ENCODE measurements at places on chromosomes 16 and 17.

DNA sequence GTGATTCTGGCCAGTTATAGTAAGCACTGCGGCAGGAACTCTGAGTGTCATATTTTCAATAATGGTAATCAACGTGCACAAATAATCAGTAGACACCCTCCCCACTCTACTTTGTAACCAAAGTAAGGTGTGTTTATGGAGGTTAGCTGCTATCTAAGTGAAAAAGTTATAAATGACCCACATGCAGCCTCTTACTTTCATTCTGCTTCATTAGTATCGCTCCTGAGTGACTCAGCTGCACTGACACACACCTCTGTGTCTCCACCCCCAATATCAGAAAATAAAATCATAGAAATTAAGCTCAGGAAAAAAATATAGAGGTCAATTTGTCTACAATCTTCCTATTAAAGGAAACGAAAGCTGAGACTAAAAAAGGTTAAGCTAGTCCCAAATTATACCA lies 64.1 kb upstream of the TRAP1 start:
- H3K27me3 ChIP-seq, result no peaks in the 10 kb centered on the region
- no peak overlapping the region for H3K4me3 ChIP-seq
- no peak for DNase-seq
- H3K27ac ChIP-seq, result no peak overlapping the region
- peaks cover 3% of the 10 kb centered on the region for H3K4me1 ChIP-seq

GRCh38 chr16:78462288-78463208 lies 363.1 kb downstream of the WWOX start:
- H3K27me3 ChIP-seq, result no peaks in the 10 kb centered on the region
- peak overlapping the region; percentile 4 for H3K4me3 ChIP-seq
- H3K4me1 ChIP-seq, result no peaks in the 10 kb centered on the region
- H3K27ac ChIP-seq, result peak overlapping the region; percentile 6
- H3K36me3 ChIP-seq, result no peaks in the 10 kb centered on the region

DNA sequence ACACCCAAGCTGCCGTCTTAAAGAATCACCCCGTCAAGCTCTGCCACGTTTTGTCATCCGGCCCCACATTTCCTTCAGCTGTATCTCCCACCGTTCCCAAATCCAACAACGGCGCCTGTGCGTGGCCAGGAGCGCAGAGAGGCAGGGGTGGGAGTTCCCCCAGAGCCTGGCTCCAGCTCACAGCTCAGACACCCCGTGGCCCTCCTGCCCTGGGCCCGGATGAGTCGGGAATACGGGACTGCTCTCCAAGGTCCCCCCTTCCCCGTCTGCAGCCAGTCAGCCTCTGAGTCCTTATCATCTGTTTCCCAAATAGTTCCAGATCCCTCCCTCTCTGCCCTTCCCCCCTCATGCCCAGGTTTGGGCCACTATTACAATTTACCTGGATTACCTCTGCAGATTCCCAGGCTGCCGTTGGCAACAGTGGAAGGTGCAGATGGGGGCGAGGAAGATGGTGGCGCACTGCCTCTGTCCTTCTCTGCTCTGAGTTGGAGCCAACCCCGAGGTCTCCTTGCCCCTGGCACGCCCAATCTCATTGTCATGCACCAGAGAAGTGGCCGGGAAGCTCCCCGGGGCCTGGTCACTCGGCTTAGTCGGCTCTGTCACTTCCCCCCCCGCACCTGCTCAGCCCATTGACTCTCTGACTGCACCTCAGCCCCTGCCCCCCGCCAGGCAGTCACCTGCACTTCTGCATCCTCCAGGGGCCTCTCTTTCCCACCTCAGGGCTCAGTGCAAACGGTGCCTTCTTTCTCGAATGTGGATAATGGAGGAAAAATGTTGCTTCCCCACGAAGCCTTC lies 18.3 kb upstream of the RPTOR start:
- no peaks in the 10 kb centered on the region for H3K36me3 ChIP-seq
- H3K4me1 ChIP-seq, result no peaks in the 10 kb centered on the region
- no peak overlapping the region for H3K27ac ChIP-seq
- H3K27me3 ChIP-seq, result peaks cover 3% of the 10 kb centered on the region

DNA sequence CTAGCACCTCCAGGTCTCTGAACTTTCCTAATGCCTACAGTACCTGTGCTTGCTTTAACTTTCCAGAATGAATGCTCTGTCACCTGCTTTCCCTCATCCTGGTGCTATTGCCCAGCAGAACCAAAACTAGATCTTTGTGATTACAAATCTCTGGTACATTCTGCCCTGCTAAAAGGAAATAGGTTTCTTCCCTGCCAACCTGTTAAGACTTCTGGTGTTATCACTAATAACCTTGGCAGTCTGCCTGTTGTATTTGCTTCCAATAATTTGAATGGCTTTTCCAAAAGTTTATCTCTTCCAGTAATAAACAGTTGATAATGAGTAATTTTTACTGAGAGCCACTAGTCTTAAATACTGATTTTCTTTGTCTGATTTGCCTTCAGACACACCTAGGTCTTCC lies 15.4 kb downstream of the PDZD9 start:
- DNase-seq, result no peak
- H3K4me3 ChIP-seq, result no peak overlapping the region
- no peak overlapping the region for H3K27ac ChIP-seq
- H3K27me3 ChIP-seq, result no peaks in the 10 kb centered on the region

DNA sequence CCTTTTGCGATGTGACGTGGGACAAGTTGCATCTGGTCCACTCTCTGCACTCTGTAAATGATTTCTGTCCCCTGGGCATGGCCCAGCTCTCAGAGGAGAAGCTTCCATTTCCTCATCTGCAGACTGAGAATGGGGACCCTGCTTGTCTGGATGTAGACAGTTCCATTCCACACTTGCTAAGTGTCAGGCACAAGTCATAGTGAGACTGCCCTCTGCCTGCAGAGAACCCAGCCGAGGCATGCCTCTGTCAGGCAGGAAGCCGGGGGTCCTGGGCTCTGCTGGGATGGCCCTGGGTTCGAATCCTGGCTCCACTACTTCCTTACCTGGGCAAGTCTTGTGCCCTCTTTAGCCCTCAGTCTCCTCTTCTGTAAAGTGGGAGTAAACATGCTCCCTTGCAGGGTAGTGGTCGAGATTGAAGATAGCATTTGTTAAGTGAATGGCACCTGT lies 4.1 kb downstream of the MAP2K3 start:
- peaks cover 70% of the 10 kb centered on the region for H3K4me1 ChIP-seq
- no peak overlapping the region for H3K27ac ChIP-seq
- H3K36me3 ChIP-seq, result peaks cover 42% of the 10 kb centered on the region

DNA sequence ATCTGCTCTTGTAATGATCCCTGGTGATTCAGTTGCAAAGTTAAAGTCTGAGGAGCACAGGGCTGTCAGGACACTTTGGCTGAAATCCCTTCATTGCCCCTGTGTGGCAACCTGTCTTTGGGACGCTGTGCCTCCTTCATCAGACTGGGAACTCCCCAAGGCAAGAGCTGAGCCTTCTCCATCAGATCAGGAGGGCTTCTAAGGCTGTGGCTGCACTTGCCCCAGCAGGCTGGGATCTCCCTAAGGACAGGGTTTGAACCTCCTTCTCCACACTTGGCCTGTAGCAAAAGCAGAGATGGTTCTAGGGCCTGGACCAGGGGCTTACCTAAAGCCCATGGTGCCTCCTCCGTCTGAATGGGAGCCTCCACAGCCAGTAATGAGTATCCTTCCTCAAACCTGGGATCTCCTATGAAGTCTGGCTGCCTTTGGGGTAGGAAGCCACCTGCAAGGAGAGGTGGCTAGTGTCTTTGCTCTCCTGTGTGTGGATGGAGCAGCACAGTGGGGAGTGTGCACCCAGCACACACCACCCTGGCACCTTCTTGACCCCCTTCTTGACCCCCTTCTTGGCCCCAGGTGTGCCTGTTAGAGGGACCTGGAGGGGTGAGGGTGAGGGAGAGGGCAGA lies 79.0 kb upstream of the NKD1 start:
- no peak for DNase-seq
- H3K27ac ChIP-seq, result no peak overlapping the region
- no peaks in the 10 kb centered on the region for H3K27me3 ChIP-seq

DNA sequence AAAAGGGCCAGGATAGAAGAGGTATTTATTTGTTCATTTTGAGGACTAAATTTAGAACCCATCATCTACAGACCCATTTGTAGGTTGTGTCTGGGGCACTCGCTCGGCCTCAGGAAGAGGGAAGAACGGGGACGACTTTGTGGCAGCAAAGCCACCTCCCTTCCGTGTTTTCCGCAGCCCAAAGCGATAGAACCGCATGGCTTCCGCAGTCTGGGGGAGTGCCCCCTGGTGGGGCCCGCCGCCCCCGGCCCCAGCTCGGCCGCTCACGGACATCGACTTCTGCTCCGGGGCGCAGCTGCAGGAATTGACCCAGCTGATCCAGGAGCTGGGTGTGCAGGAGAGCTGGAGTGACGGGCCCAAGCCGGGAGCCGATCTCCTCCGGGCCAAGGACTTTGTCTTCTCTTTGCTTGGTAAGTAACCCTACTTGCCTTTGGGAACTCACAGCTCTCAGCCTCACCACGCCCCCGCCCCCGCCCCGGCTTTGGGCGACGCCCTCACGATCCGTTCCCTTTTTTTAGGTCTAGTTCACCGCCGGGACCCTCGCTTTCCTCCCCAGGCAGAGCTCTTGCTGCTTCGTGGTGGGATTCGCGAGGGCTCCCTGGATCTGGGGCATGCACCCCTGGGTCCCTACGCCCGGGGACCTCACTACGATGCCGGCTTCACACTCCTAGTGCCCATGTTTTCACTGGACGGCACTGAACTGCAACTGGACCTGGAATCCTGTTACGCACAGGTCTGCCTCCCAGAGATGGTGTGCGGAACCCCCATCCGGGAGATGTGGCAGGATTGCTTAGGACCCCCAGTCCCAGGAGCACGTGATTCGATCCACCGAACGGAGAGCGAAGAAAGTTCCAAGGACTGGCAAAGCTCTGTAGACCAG lies 681 bp downstream of the TMEM102 start:
- peaks cover 34% of the 10 kb centered on the region for H3K27me3 ChIP-seq
- H3K27ac ChIP-seq, result peak overlapping the region; percentile 33
- peak overlapping the region; percentile 47 for H3K4me3 ChIP-seq

GRCh38 chr16:50332599-50332998 lies 36.2 kb downstream of the BRD7 start:
- H3K27ac ChIP-seq, result no peak overlapping the region
- no peaks in the 10 kb centered on the region for H3K4me1 ChIP-seq
- H3K27me3 ChIP-seq, result no peaks in the 10 kb centered on the region
- no peak for DNase-seq
- H3K4me3 ChIP-seq, result no peak overlapping the region

GRCh38 chr17:29156781-29157180 lies 23.4 kb downstream of the MYO18A start:
- H3K27ac ChIP-seq, result peak overlapping the region; percentile 6
- peaks cover 27% of the 10 kb centered on the region for H3K36me3 ChIP-seq
- H3K4me3 ChIP-seq, result no peak overlapping the region
- no peak for DNase-seq

DNA sequence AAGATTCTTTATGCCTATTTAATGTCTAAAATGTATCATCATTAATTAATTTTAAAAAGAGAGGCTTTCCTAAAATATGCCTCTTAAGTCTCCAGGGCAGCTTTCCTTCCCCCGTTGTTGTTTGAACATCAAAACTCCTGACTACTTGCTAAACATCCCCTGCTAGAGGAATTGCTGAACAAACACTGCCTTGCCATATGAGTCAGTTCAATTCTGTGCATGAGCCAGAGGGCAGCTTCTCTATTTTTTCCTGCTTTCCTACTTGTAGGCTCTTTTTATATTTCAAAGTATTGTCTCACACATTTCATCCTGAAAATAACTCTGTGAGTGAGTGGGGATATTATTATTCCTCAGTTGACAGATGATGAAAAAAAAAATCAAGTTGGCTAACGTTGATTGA lies 143.4 kb downstream of the HS3ST4 start:
- no peak overlapping the region for H3K27ac ChIP-seq
- no peak for DNase-seq
- H3K4me3 ChIP-seq, result no peak overlapping the region
- H3K27me3 ChIP-seq, result no peaks in the 10 kb centered on the region

DNA sequence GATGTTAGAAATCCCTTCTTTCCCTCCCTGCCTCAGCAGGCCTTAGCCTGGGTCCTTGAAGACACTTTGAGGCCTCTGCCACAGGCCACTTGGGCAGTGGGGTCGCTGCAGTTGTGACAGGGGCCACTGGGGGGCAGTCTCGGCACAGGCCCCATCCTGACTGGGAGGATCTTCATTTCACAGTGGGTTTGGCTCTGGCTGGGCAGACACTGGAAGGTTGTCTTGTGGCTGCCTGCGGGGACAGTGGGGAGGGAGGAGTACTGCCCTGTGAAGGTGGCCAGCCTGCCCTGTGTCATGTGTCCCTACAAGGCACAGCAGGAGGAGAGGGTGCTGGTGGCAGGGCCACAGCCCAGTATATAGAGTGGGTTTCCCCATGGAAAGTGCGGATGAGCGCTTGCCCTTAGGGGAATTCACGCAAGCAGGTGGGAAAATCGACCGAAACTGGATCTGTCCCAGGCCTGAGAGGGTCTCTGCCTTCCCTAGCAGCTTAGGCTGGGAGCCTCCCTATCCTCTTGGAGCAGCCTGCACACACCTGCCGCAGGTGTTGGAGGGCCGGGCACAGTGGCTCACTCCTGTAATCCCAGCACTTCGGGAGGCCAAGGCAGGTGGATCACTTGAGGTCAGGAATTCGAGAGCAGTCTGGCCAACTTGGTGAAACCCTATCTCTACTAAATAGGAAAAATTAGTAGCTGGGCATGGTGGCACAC lies 28.8 kb downstream of the GINS2 start:
- H3K27ac ChIP-seq, result no peak overlapping the region
- H3K4me3 ChIP-seq, result no peak overlapping the region
- peaks cover 91% of the 10 kb centered on the region for H3K36me3 ChIP-seq
- DNase-seq, result no peak
- H3K27me3 ChIP-seq, result no peaks in the 10 kb centered on the region

GRCh38 chr17:53919356-53919755 lies 96.6 kb downstream of the KIF2B start:
- no peak for DNase-seq
- no peak overlapping the region for H3K27ac ChIP-seq
- no peaks in the 10 kb centered on the region for H3K27me3 ChIP-seq

- DNase-seq, result no peak
- H3K4me1 ChIP-seq, result peaks cover 3% of the 10 kb centered on the region
- H3K4me3 ChIP-seq, result no peak overlapping the region
Observed at GRCh38 chr16:61934601-61935000, 101.6 kb downstream of the CDH8 start.

DNA sequence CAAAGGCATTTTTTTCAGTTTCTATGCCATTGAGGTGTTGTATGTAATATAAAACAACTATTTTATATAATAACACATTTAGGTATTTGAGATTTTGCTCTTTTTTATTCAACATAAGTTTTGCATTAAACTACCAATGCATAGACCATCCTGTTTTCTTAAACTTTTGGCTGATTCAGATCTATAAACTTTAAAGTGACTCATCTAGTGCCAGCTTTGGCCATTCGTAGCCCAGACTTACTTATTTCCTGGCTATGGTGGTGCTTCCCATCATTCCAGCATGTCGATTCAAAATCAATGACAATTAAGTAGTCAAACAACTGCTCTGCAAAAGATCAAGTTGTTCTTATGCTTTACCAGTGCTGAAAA lies 3.1 kb downstream of the ERI2 start:
- peaks cover 19% of the 10 kb centered on the region for H3K4me1 ChIP-seq
- no peak overlapping the region for H3K4me3 ChIP-seq
- no peaks in the 10 kb centered on the region for H3K27me3 ChIP-seq
- H3K36me3 ChIP-seq, result peaks cover 6% of the 10 kb centered on the region
- H3K27ac ChIP-seq, result no peak overlapping the region
